ENCODE measurements at places on chromosomes 5 and 9.

- no peak for DNase-seq
Measured at GRCh38 chr5:118905196-118905595, 83.2 kb downstream of the DTWD2 start.

GRCh38 chr9:126880947-126881332, 20.5 kb downstream of the ZBTB34 start:
- DNase-seq, result no peak

GRCh38 chr9:13665418-13666066, 386.1 kb upstream of the MPDZ start:
- DNase-seq, result no peak

- no peak for DNase-seq
Measured at GRCh38 chr5:145396888-145397287, 438.3 kb downstream of the PRELID2 start.

- DNase-seq, result no peak
Measured at GRCh38 chr9:121434969-121435368, 64.7 kb downstream of the GGTA1 start.

- DNase-seq, result no peak
Measured at GRCh38 chr5:68037546-68037945, 178.0 kb upstream of the PIK3R1 start.

DNA sequence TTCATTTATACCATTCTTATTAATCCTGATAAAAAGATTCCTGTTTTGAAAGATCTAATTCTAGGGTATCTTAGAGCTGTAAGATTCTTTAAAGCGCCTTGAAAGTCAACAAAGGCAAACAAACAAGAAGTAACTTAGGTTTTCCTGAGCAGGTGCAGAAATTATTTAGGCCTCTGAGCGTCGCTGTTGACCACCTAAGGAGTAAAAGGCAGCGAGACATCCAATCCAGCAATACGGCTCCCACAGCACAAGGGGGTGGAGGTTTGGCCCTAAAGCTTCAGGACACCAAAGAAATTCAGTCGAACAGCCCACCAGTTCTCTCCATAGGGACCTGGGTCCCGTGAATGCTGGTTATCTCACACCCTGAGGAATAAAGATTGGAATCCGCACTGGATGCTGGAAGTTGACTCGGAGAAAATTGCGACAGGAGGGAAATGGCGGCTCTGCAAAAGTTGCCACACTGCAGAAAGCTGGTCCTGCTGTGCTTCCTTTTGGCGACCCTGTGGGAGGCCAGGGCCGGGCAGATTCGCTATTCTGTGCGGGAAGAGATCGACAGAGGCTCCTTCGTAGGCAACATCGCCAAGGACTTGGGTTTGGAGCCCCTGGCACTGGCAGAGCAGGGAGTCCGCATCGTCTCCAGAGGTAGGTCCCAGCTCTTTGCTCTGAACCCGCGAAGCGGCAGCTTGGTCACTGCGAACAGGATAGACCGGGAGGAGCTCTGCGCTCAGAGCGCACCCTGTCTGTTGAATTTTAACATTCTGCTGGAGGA, at the start of gene PCDHGA2:
TSS of gene PCDHGA2 (plus strand) at position 223 of the 769 bp plus-strand sequence.
- DNase-seq, result peak; percentile 57

DNA sequence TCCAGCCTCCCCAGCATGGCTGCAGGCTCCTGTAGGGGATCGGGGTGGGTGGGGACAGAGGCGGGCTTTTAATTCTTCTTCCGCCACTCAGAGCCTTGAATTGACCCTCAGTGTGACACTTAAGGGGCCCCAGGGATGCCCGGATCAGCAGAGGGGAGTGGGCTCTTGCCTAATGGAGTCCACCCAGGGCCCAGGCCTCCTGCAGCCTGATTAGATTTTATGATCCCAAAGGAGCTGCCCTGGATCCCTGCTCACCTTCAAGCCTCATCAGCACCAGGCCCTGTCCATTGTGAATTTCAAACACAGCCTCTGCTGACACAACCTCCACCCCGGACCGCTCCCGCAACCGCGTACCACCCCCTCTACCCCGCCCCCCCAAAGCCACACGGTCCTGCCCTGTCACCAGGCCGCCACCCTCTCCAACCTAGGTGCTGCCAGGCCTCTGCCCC, 214.1 kb upstream of the IER5L start:
- peak; percentile 52 for DNase-seq
